ENCODE measurements at places on chromosomes 2 and 18.

- DNase-seq = no peak
Observed at GRCh38 chr18:22170421-22171257, 1.2 kb downstream of the GATA6 start.

DNA sequence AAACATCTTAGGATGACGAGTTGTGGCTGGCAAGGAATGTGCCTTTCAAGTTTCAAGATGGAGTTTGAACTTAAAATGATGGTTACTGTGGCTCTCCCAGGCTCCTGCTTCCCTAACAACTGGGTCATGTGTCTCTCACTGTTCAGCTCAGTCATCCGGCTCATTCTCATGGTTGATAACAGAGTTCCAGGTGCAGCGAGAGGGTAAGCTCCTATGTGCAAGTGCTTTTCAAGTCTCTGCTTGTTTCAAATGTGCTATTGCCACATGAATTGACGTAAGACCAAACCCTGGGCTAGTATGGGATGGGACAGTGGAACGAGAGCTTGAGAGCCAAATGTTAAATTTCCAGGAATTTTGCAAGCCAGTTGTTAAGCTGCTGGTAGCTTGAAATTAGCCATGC lies 19.5 kb upstream of the PUM2 start:
- DNase-seq = no peak

DNA sequence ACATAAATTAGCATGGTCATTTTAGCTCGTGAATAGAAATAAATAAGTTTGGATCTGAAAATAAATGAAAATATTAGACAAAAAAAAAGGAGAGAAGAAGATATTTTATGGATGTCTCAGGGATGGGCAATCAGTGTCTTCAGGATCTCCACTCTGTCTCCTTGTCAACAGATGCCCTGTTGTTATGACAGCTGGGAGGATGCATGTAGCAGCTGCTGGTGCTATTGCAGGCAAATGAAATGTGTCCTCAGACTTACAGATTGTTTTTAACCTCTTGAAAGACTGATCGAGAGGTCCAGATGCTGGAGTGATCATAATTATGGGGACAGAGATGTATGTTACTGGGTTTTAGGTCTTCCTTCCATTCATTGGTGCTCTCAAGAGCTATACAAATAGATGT lies 24.7 kb upstream of the ARL4C start:
- no peak for DNase-seq

- DNase-seq = peak; percentile 68
Observed at GRCh38 chr2:75640621-75641121, 5.9 kb upstream of the MRPL19 start.

DNA sequence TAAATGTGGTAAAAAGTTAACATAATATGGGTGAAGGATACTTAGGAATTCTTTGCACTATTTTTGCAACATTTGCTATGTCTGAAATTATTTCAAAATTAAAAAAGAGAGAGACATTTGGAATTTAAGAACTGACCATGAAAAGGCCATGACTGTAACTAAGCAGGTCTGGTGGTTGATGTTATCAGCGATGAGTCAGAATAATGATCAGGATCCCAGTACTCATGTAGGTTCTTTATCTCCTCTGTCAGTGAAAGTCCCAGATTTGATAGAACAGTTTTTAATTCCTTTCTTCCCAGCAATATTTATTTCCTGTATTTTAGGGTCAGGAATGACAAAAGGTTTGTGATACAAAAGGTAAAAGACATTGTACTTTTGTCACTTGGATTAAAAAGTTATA lies 242.4 kb upstream of the ZNF521 start:
- DNase-seq = no peak

- DNase-seq = no peak
Observed at GRCh38 chr18:50099725-50100407, 95.1 kb downstream of the MYO5B start.

GRCh38 chr2:146777181-146777580 lies 1067.6 kb upstream of the ACVR2A start:
- DNase-seq = no peak

DNA sequence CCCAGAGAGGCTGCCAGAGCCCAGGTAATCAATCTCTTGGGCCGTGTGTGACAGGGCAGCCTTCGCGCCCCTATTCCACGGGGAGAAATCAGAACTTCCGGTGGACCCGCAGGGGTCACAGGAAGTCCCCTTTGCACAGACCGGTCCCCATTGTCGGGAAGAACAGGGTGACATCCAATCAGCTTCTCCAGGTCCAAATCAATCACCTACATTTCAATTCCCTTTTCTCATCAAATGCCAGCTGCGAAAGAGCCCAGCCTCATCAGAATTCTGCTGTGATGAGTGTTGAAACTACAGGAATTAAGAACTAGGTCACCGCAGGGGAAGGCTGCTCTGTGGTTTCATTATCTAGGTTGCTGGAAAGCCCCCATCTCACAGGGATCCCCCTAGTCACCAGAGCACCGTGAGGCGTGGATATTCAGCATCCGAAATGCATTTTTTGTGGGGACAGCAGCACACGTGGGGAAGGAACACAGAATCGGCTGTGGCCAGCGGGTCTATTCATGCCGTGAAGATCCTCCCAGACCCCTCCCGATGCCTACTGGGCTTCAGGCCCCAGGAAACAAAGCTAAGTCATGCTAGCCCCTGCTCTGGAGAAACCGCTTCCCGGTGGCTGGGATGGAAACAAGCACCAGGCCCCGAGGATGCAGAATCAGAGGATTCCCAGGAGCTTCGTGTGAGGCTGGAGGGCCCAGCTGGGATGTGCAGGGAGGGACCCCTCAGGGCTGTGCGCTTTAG lies 193.7 kb upstream of the ID2 start:
- DNase-seq = peak; percentile 52

DNA sequence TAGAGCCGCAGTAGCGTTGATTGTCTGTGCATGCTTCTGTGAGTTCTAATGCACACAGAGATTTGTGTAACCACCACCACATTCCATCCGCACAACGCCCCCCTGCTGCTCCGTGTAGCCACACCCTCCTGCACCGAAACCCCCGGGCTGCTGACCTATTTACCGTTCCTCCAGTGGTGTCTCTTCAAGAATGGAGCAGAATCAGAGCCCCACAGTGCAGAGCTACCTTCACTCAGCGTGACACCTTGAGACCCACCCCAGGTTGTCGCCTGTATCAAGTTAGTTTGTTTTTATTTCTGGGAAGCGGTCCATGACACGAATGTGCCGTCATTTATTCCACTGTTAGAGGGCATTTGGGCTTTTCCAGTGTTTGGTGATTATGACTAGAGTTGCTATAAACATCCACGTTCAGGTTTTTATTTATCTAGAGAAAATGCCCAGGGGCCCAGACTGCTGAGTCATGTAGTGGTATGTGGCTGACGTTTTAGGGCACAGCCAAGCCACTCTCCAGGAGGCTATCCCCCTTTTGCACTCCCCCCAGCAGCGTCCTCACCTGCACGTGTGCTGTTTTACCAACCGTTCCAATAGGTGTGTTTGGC lies 266.8 kb downstream of the NDUFA10 start:
- no peak for DNase-seq

GRCh38 chr2:43420389-43420801 lies 175.4 kb downstream of the THADA start:
- DNase-seq = no peak

- DNase-seq = no peak
Observed at GRCh38 chr18:55592572-55592971, 4.6 kb upstream of the TCF4 start.

DNA sequence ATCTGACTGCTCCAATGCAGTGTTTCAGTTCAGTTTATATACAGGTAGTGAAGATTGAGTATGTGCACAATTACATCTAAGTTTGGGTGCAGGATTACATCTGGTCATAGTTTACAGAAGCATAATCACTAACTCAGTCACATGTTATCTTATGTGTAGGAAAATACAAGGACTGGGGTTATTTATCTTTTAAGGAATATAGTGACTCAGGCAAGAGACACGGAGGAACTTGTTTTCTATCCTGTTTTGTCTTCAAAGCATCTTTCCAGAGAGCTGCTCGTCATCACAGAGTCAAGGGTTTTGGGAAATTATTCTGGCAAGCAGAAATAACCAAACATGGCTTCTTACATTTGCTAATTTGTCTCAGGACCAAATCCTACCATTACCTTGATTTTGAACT lies 1371.5 kb upstream of the TMEFF2 start:
- DNase-seq = no peak

DNA sequence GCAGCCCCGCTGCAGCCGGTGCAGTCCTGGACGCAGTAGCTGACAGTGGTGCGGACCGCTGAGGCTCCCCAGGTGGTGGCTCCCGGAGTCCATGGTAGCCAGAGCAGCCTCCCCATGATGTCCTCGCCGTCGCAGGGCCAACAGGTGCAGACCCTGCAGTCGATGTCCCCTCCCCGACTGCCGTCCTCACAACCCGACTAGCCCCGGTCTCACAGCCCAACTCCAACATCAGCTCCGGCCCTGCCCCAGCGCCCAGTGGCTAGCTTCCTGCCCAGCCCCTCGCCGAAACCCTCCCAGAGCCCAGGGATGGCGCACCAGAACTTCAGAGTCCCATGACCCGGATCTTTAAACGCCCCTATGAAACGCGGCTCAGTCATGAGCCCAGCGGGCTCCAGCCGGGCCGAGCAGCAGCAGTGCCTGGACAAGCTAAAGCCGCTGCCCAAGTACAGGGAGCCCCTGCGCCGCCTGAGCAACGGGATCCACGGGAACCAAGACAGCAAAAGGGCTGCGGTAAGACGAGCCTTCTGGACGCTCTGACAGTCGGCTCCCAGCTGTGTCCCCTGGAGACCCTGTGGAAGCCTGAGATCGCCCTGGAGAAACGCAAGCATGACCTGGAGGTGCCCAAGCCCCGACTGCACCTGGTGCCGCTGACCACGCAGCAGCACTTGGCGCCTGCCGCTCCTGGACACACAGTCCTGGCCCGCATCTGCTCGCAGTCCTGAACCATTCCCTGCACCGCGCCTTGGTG lies 53.8 kb upstream of the TUBA3E start:
- DNase-seq = no peak

DNA sequence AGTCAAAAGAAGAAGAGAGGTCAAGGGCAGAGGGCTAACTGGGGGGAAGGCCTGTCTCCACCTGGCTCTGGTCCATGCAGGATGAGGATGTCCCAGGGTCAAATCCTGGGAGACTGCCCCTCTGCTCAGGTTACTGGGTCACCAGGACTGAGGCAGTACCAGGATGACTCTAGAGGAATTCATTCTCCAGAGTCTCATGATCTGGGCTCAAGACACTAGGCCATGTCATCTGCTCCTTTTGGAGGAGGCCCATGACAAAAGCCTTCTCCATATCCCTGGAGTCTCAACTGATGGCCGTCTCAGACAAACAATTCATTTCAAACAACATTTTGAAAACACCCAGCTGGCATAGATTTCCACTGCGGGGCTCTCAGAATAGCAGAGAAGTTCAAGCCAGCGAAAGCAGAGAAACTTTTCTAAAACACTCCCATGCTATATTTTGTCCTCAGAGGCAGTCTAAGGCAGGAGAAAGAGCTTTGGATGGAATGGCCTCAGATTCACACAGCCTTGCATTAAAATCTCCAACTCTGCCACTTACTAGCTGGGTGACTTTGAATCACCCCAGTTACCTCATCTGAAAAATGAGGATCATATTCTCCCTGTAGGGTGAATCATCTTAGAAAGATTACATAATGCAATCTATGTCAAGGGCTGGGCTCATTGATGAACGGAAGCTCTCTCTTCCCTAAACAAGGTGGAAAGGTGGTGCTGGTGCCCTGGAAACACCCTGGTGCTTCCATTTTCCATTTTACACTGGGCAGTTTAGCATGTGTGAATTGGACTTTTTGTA lies 48.8 kb upstream of the LCLAT1 start:
- DNase-seq = no peak

DNA sequence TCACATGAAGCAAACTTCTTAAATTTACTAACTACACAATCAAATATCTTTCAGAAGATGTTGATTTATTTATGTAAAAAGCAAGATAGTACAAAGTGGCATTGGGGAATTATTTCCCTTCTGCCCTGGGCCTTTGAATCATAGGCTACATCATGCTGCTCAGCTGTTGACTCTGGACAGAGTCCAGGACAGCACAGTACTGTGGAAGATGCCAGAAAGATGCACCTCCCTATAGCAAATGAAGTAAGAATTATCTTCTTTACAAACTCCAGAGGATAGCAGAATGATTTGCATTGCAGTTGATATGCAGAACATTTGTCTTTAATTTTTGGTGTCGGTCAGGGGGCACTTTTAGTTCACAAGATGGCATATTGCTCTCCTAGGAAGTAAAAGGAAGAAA lies 1354.5 kb upstream of the ZEB2 start:
- DNase-seq = no peak

GRCh38 chr2:7966032-7966431 lies 715.8 kb upstream of the ID2 start:
- DNase-seq = no peak

GRCh38 chr2:28274911-28275685 lies 117.6 kb upstream of the FOSL2 start:
- no peak for DNase-seq

DNA sequence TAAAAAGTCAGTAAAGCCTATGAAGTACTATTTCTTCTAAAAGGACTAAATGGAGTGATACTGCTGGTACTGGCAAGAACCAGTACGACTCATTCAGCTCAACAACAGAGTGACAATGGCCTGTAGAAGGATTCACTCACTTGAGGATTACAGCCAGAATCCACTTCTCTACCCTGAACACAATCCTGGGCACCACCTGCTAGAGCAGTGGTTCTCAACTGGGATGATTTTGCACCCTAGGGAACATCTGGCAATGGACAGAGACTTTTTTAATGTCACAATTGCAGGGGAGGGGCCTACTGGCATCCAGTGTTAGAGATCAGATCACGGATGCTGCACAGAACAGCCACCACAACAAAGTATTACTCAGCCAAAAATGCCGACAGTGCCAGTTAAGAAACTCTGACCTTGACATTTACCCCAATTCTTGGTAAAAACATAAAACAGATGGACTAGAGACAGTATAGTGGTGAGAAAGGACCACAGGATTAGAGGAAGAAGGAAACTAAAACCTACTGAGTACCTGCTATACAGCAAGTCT lies 5.0 kb downstream of the SPIRE1 start:
- no peak for DNase-seq

- no peak for DNase-seq
Observed at GRCh38 chr2:118769707-118770400, 77.6 kb downstream of the EN1 start.

GRCh38 chr2:124264551-124265091 lies 239.5 kb downstream of the CNTNAP5 start:
- no peak for DNase-seq

- DNase-seq = no peak
Observed at GRCh38 chr2:44134848-44135247, 33.8 kb upstream of the PPM1B start.

GRCh38 chr2:9897331-9897737 lies 54.1 kb downstream of the TAF1B start:
- peak; percentile 11 for DNase-seq

DNA sequence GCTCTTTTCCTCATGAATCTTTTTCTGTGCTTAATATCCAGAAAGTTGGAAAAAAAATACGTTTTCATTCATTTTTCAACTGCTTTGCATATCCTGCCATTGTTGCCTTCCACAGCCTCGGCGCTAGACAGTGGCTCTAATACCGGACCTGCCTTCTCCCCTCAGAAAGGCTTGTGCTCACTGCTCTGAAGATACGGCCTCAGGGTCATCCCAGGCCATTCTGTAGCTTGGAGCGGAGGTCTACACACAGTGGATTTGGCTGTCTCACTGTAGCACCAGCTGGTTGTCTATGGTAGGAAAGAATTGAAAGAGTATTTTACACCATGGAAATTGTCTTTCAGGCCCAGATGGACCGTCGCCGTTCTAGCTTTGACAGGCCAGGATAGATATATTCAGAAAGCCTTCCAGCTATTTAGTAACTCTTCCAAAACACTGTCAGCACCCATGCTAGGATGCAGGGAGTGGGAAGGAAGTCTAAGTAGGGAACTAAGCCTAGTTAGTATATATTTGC lies 242.0 kb downstream of the TMEM182 start:
- DNase-seq = no peak

- no peak for DNase-seq
Observed at GRCh38 chr2:144989579-144990270, 469.8 kb upstream of the ZEB2 start.

Data from putamen (tissue), 1 donor.